ENCODE measurements at places on chromosomes 13 and 19.

DNA sequence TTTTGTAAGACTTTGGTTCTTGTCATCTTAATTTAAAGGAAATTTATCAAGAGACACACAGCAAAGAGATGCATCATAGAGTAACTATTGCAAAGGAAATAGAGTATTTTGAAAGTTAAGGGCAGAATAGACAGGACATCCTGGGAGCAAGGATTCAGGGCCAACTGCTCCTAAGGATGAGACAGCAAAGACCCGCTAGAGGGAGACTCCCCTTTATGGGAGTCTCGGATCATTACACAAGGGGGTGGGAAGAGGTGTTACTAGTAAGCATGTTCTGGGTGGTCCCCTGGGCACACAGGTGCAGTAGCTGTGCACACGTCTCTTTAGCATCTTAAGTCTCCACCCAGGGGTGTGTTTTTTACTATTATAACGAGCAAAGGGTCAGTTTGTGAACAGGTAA, 9.6 kb downstream of the ZSCAN5C start:
- DNase-seq = no peak

GRCh38 chr19:58361900-58362271, 665 bp downstream of the ZNF497 start:
- DNase-seq = peak; percentile 77

DNA sequence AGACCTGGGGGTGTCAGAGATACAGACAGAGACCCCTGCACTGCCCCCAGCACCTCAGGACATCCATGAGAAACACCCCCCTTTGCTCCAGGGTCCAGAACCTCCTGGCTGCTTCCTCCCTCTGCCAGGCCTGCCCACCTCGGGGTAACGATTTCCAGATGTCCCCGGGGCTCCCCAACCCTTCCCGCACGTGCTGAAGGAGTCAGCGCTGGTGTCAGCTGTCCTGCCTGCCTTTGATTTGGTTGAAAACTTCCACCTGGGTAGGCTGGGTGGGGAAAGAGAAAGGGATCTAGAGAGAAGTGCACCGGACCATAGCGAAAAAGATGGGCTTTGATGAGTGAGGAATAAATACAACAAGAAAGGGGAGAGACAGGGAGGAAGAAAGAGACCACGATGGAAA, 1.5 kb upstream of the CGB7 start:
- no peak for DNase-seq

- DNase-seq = peak; percentile 72
Observed at GRCh38 chr19:35718345-35719041, 690 bp downstream of the KMT2B start.
